ENCODE measurements at places on chromosomes 6 and 20.

- no peak for DNase-seq
These were observed 7.7 kb upstream of the C20orf203 start for GRCh38 chr20:32681175-32682084.

GRCh38 chr6:133577851-133578250 lies 311.1 kb upstream of the TCF21 start:
- no peak for DNase-seq

GRCh38 chr20:62975251-62975760 lies 22.8 kb downstream of the SLC17A9 start:
- no peak for DNase-seq

DNA sequence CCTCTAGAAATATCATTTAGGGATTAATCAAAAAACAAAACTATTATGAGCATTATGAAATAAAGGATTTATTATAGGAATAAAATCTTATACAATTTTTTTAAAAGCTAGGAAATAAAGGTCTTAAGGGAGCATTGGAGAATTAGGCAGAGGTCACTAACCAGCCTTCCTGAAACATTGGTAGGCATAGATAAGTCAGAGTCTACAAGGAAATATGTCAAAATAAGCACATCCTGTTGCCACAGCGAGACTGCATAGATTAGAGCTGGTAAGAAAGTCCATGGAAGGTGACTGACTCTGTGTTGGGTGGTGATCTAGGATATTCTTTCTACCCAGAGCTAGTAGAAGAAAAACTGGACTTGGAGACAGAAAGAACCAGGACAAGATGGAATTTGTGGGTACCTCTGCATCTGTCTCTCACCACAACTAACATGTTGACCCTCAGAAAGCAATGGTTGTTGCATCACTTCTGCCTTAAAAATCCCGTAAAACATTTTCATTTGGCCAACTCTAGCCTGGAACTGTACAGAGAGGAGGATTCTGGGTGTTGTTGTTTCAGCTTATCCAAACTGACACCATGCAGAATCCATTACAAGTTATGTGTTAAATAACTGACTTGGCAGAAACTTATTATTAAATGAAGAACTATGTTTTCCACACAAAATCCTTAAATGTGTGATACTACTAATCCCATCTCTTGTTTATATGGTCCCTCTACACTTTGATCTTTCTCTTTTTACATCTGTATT lies 77.1 kb downstream of the FBXO5 start:
- DNase-seq = no peak
